ENCODE measurements at places on chromosomes 11 and 22. TPM values are rescaled to one million over a fixed set of nuclear protein-coding genes. Genes with fewer than 3 reads are reported as not detected.

The FAM83F gene
- 0.28 TPM for total RNA-seq

The SAA1 gene
- total RNA-seq, result 18.9 TPM

The ZNF280B gene
- total RNA-seq, result not detected

The PLEKHB1 gene
- total RNA-seq, result 7.3 TPM

The APIP gene
- 16.9 TPM for total RNA-seq

The CREBZF gene
- total RNA-seq, result 88.3 TPM

The TANGO2 gene
- total RNA-seq, result 48.7 TPM

The ENTHD1 gene
- total RNA-seq, result not detected

DNA sequence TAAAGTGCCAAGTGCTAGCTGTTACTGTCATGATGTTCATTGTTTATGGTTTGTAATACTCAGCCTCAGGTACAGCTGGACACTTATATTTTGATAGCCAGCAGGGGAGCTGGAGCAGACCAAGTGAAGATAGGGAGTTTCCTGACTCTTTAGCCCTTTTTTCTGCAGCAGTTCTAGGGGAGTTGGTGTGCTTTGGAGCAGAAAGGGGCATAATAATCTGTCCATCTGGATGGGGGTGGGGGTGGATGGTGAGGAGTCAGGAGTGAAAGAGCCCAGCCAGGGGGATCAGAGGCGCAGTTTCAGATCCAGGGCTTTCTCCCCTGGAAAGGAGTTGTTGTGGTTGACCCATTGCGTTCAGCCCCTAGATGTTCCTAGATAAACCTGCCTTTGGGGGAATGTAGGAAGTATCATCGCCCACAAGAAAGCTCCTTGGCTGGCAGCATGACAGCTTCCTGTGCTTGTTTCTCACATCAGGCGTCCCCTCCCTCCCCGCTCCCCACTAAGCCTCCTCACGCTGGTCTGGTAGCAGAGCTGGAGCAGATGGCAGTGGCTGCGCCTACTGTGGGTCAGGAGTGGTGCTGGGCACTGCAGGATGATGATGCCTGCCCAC lies 41.9 kb downstream of the MED15 start:
- DNase-seq, result no peak

GRCh38 chr11:126514061-126514693 lies 158.7 kb downstream of the ST3GAL4 start:
- DNase-seq, result no peak

- DNase-seq, result no peak
Observed at GRCh38 chr11:42555190-42555589, 756.6 kb upstream of the API5 start.

GRCh38 chr22:28574159-28574788 lies 105.4 kb downstream of the TTC28 start:
- no peak for DNase-seq

- no peak for DNase-seq
Observed at GRCh38 chr11:110297076-110297725, 787 bp upstream of the RDX start.

DNA sequence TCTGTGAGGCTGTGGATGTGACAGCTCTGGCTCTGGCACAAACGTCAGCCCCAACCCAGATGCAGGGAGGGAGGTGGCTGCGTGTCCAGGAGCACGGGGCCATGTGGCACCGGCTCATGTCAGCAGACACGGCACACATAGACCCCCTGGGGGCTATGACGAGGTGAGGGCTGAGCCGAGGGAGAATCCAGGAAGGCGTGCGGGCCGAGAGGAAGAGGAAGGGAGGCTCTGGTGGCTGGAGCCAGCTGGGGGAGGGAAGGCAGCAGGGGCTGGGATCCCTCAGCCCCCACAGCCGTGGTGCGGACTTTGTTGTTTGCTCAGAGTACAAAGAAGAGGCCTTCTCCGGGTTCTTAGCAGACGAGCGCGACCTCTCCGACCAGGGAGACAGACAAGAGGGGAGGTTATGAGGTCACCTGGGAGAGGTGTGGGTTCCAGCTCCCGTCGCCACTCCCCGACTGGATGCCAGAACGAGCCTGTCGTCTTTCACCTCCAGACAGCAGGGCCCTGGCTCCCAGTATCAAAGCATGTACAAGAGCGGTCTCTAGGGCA lies 46.1 kb downstream of the CDKN1C start:
- no peak for DNase-seq

DNA sequence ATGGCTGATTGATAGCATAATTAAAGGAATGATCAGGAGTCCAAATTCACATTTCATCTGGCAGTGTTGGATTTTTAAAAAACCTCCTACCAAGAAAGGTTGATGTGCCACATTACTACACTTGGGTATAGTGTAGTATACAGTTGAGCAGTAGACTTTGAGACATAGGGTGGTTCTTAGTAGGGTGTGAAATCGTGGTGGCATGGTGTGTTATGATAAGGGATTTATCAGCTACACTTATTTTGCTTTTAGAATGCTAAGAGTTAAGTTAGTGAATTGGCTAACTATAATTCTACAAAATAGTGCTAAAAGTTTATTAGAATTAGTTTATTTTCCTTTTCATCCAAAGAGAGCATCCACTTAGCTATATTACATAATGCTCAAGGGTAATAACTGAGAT lies 13.1 kb downstream of the TBCEL start:
- no peak for DNase-seq

DNA sequence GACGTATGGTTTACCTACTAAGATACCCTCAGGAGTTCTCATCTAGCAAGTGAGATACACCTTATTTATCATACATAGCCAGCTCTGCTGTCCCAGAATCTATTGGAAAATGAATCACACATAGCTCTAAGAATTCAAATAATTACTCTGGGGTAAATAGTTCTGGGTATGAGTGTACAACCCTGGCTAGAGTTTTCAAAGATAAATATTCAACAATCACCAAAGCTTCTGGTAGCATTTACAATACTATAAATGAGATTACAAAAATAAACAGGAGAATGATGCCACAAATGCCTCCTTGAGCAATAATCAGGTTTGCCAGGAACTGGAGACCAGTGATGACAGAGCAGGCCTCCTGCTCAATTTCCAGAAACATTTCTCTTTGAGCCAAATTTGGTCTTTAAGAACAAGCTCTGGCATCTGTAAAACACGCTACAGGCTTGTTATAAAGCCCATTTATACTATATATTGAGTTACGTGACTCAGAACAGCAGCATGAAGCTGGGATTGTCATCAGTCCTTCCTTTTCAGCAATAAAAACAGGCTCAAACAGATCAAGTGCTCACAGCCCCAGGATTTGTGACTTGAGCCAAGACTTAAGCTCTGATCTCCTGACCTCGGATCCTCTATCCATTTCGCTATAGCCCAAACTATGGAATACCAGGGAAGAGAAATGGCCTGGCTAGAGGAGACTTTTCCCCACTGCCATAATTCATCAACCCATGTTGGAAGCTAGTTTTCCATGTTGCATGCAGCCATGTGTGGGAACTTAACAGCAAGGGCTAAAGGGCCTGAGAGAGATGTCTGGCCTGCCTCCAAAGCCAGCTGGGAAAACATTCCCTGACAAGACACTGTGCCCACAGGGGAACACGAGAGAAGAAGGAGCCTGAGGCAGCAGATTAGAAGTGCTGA lies 19.7 kb downstream of the RAB30 start:
- no peak for DNase-seq

DNA sequence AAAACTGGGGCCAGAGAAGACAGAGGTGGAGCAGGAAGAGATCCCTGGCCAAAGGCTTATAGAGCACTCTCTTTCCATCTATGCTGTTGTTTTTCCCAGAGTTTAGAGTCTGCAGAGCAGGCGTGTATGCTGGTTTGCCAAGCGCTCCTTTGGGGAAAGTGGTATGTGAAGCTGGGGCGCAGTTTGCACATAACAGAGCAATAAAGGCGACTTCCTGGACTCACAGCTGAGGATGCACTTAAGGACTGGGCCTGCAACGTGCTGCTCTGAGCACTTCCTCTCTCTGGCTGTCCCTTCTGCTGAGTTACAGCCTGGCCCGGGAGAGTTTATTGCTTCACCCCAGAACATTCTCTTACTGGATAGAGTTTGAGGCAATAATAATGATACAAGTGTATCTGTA lies 41.7 kb downstream of the THAP12 start:
- DNase-seq, result peak; percentile 13

- DNase-seq, result no peak
Observed at GRCh38 chr11:108960501-108960900, 295.6 kb downstream of the DDX10 start.

DNA sequence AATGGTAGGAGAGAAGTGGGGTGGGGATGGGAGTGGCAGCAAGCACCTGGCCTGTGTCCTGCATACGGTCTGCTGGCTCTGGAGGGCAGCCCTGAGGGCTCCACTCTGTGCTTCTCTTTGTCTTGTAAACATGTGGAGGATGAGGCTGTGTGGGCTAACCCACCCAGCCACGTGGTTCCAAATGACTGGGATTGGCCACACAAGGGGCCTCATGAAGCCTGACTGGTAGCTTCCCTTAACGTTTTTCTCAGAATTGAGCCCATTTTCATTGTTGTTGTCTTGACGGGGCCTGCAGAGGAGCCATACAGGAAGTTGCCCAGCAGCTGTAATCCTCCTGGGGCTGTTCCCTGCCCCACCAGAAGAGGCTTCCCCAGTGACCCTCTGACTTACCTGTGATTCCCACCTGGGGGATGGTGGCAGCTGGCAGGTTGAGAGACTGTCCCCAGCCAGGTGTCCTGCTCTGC lies 18.0 kb downstream of the DERL3 start:
- DNase-seq, result no peak

DNA sequence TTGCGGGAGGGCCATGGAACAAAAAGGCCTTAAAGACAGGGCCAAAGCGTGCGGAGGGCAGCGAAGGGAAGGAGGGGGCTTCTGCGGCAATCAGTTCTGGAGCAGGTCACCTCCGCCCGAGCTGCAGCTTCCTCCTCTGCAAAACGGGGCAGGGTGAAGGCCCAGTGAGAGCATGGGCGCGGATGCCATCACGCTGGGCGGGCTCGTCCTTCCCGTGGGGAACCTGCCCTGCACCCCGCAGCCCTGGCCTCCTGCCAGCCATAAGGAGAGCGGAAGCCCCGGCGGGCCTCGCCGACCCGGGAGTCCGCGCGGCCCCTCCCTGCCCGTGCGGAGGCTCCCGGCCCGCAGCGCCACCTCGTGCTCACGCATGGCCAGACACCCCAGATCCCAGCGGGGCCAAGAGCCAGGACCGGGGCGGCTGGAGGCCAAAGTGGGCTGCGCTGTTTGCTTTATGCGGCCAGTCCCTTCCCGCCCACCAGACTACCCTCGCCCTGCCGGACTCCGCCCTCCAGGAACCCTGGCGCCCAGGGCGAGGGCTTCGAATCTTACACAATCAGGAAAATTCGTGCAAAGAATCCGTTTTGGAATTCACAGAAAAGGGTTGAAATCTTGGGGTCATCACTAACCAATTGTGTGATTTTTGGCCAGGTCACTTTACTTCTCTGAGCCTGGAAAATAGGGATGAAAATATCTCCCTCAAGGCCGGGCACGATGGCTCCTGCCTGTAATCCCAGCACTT lies 16.1 kb downstream of the TSKU start:
- DNase-seq, result peak; percentile 43

- no peak for DNase-seq
Observed at GRCh38 chr11:33866936-33867335, 24.9 kb downstream of the LMO2 start.

DNA sequence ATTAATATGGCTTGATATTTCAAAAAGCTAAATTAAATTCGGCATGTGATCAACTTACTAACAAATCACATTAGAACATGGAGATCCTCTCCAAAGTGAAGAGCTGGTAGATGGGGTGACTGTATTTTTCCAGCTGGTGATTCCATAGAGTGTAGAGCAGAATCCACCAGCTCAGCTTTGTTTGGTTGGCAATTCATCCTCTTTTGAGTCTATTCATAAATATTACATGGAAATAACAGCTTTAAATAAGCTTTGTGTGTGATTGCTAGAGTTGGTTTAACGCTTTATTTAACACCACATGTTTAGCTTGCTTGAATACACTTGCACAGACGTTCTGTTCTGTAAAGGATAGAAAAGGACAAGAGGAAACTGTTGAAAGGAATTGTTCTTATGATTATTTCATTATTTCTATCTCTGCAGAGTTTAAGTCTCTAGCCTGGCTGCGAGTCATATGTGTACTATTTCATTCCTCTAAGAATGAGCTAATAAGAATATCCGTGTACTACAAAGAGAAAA lies 738.3 kb upstream of the KIRREL3 start:
- no peak for DNase-seq

DNA sequence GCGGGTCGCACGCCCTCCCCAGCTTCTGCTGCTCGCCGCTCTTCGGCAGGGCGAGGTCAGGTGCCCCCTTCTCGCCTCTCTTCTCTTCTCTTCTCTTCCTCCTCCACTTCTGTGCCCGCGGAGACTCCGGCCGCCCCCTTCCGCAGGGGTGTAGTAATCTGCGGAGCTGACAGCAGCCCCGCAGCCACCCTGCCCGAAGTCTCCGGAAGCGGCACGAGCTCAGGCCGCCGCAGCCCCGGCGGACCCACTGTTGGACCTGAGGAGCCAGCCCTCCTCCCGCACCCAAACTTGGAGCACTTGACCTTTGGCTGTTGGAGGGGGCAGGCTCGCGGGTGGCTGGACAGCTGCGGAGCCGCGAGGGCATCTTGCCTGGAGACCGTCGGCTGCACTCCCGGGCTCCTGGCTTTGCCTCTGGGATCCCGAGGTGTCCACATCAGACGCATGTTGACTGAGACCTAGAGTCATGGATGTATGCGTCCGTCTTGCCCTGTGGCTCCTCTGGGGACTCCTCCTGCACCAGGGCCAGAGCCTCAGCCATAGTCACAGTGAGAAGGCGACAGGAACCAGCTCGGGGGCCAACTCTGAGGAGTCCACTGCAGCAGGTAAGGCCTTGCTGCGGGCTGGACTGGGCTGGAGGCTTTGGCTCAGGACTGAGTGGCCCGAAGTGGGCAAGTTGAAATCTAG lies 486 bp downstream of the STIM1 start:
- DNase-seq, result no peak

DNA sequence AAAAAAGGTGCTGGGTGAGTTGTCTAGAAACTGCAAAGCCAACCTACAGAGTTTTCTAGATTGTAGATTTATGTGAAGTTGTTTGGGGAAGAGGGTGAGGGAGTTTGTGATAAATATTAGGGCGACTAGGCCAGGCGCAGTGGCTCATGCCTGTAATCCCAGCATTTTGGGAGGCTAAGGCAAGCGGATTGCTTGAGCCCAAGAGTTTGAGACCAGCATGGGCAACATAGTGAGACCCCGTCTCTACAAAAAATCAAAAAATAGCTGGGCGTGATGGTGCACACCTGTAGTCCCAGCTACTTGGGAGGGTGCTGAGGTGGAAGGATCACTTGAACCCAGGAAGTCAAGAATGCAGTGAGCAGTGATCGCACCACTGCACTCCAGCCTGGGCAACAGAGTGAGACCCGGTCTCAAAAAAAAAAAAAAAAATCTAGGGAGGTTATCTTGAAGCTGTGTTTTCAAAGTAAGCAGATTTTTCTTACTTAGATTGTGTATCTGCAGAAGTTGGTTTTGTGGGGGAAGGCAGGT lies 844 bp downstream of the APOL6 start:
- DNase-seq, result no peak
